Stimulated activated CD8-positive, alpha-beta memory T cell treated with anti-CD3 and anti-CD28 coated beads, Interleukin-7, amount 100 ng/mL, for 1 hour (primary cell): ENCODE measurements at places on chromosomes 6 and 20.

DNA sequence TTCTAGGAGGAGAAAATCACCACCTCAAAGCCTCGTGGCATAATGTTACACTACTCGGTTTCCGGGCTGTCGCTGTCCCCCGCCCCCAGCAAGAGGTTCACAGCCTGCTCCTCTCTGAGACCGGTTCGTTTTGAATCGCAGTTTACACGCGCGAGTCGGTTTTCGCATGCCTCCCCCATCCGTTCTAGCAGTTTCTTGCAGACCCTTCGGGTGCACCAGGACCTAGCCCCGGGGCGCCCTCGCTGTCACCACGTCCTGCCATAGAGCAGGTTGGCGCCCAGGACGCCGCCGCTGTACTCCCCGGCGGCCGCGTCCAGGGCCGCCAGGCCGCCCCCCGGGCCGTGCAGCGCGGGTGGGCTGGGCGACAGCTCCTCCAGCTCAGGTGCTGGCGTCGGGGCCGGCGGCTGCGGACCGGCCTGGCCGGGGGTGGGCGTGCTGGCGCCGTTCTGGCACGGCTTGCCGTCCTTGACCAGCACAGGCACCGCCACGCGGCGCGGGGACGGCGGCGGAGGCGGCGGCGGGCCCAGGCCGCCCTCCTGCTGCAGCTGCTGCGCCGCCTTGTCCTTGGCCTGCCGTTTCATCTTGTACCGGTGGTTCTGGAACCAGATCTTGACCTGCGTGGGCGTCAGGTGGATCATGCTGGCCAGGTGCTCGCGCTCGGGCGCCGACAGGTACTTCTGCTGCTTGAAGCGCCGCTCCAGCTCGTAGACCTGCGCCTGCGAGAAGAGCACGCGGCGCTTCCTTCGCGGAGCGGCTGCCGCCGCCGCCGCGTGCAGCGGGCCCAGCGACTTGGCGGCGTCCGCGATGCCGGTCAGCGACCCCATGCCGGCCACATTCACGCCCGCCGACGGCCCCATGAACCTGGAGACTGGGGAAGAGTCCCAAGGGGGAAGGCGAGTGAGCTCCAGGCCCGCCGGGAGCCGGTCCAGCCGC is 1.4 kb downstream of the NKX2-4 start:
- DNase-seq, result no peak

GRCh38 chr20:3862333-3862732 is 15.7 kb downstream of the MAVS start:
- DNase-seq, result no peak

DNA sequence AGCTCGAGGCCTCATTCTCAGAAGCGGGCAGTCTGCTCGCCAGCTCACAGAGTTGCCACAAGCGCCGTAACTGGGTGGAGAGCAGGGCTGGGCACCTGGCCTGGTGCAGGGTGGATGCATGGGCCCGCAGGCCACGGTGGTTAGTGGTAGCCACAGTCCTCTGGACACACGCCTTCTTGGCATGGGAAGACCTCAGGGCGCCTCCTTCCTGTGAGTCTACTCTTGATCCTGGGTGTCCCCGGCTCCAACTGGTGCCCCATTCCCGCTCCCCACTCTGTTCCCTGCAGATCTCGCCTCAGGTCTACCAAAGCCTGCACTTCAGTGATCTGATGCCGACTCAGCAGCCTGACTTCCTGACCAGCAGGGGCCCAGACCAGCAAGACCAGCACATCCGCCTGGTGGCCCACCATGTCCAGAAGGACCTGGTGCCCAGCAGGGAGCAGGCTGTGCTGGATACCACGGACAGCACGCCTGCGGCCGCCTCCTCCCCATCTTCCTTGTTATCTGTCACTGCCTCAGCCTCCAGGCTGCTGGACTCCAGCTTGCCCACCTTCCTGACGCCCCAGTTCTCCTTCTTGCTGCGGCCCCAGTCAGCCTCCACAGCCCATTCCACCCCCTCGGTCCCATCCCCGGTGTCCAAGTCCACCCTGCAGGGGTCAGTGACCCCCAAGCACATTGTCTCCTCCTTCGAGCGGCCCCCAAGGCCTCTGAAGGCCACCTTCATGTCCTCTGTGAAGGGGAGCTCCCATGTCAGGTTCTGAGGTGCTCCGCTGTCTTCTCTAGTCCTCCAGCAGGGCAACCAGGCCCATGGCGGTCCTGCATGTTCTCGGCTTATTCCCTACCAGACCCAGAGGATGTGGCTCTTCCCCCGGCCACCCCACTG is 43.1 kb downstream of the SUN5 start:
- no peak for DNase-seq

GRCh38 chr6:31609519-31610406 is 5.3 kb upstream of the AIF1 start:
- no peak for DNase-seq

GRCh38 chr6:73207221-73207837 is 18.0 kb downstream of the KHDC1L start:
- no peak for DNase-seq

- DNase-seq, result no peak
Observed at GRCh38 chr6:132405143-132405915, 4.1 kb upstream of the MOXD1 start.

DNA sequence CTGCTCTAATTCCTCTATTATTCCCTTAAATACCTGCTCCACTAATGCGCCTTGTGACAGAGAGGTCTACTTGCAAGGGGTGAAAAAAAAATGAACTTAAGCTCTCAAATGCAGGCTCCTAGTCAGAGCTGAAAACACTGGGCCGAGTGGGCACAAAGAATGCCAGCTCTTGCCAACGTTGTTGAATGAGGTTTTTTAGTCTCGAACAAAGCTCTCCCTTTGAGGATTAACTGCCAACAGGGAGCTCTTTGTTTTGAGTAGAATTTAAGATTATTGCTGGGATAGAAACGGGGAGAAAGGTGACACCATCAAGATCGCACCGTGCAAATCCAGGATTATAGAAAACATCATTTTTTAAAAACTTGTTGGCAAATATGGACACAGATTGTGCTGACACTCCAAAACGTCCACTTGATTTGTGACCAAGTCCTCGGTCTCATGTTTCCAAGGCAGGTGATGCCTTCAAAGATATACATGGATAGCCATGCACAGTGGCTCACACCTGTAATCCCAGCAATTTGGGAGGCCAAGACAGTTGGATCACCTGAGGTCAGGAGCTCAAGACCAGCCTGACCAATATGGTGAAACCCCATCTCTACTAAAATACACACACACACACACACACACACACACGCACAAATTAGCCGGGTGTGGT is 163.2 kb downstream of the BMP7 start:
- DNase-seq, result no peak

DNA sequence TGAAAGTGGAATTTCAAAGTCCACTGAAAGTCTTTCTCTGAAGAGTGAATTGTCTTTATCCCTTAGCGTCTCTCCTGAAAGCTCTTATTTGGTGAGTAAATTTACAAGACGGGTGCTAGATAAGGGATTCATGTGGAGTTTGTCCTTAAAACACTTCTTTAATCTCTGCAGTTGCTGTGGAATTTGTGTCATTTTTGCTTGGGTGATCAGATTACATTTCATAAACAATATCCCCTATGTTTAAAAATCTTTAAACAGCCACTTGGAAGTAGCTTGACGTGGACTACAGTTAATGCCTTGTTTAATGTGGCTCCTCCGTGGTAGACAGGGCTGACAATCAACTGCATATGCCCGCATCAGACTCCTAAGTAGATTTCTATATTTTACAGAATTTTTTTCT is 175.4 kb upstream of the ZNF217 start:
- no peak for DNase-seq

DNA sequence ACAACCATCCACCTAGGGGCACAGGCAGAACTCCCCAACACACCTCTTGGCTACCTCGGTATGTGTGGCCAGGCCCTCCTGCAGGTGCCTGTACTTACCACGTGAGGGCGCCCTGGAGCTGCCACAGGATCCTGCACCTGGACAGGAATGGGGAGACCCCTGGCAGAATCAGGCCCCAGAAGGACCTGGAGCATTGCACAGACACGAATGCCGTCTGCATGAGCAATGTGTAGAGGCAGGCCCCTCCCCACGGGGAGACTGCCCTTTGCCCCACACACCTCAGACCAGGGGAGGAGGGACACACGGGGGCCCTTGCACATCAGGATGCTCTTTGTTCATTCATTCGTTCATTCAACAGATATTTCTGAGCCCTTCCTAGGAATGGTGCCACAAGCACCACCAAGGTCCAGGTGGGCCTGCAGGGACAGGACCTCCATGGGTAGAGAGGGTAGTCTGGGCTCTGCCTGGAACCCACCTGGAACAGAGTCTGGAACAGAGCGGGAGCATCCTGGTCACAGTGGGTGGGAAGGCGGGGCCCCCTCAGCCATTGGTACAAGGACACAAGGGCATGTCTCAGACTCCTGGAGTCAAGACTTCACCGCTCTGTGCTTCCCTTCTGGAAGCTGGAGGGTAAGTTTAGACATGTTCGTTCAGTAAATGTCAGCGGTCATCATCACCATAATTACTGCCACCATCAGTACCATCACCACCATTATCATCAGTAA is 32.3 kb downstream of the YTHDF1 start:
- DNase-seq, result peak; percentile 16

DNA sequence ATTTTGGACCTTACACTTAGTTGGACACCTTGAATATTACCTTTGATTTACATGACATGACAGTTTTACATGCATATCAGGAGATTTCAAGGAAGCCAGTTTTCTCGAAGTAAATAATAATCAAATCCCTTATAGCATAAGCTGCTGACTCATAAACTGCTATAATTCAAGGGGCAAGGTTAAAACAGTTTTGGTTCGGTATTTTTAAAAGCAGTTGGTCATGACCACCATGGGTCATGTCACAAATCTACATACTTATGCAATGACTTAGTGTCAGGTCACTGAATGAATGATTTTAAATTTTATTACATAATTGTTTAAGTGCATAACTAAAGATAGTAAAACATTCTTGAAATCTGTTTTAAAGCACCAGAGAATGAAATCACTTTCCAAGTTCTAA is 158.0 kb downstream of the DST start:
- DNase-seq, result no peak

DNA sequence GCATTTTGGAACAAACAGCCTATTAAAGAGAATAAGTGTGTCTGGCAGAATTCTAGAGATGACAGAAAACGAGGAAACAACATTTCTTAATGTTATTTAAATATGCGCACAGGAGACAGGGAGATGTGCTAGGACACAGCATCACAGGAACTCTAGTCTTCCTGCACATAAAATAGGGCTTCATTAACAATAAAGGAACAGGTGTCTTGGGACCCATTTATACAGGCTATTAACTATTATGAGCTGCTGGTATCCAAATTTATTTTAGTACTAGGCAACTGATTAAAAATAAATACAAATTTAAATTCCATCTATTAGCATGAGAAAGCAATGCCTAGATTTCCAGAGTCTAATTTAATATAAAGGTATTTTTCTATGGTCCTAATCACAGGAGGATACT is 102.3 kb downstream of the PDSS2 start:
- no peak for DNase-seq

DNA sequence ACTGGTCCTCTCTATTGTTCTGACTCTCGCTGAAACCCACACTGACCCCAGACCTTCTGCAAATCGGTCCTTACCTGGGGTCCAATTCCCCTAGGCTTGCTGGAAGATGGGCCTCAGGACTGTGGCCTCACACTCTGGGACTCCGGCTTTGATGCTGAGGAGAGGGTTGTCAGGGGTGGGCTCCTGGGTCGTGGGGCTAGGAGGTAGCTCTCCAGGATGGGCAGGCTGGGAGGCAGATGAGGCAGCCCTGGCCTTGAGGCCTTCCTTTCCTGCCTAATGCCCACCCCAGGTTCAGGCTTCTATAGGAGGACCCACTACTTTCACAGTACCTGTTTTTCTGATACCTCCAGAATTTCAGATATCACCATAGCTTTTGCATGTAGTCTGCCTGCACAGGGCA is 21.4 kb downstream of the HLA-F start:
- no peak for DNase-seq

GRCh38 chr20:19457611-19458010 is 245.2 kb downstream of the SLC24A3 start:
- DNase-seq, result no peak

- DNase-seq, result no peak
Observed at GRCh38 chr20:62232770-62233645, 5.3 kb upstream of the OSBPL2 start.

- DNase-seq, result no peak
Observed at GRCh38 chr6:1726341-1726768, 116.6 kb downstream of the FOXC1 start.

DNA sequence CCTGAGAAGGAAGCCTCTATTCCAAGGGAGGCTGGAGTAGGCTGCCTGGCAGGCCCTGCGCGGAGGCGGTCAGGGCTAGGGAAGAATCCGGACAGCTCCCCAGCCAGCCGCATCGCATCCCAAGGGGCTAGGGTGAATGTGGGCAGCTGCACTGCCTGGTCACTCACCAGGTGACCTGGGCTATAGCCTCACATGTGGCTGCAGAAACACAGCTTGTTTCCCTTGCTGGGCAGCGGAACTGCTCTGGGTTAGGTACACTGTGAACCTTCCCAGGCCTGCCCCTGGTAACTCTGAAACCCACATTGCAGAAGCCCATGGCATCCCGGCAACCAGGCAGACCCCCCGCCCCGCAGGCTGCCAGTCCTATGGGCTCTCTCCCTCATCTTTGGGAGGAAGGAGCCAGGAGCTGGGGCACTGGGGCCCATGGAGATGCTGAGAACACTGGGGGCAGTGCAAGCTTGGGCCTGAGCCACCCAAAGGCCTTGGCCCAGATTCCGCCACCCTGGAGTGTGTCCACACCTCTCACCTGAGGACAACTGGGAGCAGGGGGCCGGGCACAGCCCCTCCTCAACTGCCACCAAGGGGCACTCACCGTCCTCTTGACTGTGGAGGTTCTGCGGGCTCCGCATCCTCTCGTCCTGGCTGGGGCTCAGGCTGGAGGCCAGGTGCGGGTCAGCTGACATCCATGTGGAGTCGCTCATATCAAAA is 111.0 kb downstream of the NOL4L start:
- no peak for DNase-seq

GRCh38 chr20:64140956-64141355 is 23.3 kb upstream of the MYT1 start:
- DNase-seq, result no peak

- DNase-seq, result no peak
Observed at GRCh38 chr6:11179419-11180202, 52.9 kb downstream of the NEDD9 start.

DNA sequence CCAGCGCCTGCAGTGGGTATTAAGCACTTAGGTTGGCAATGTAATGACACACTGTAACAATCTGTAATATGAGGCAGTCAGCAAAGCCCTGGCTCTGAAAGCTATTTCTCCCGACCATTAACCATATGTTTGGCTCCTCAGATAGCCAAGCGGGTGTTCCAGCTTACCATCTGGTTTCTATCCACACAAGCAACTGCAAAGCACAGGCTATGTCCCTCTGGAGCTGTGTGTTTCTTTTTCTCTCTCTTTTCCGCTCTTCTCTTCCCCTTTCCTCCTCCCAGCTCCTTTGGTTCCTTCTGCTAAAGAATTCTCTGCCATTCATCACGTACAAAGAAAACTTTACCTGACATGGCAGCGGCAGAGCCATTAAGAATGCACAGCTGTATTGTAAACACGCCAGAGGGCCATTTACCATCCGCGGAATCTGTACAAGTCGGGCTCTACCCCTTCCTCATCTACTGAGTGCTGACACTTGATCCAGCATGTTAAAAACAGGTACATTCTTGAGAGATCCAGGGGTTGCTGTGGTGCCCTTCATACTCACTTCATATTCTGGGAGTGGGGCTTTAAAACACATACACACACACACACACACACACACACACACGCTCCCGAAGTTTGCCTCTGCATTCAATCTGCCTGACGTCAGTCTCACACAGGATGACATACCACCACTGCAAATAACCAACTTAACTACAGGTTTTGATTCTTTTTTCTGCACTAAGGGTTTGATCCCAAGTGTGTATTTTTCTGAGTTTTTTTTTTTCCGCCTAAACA is 77.2 kb downstream of the BACH2 start:
- DNase-seq, result no peak

- DNase-seq, result no peak
Observed at GRCh38 chr20:52035498-52035897, 156.1 kb downstream of the ZFP64 start.
